ENCODE measurements at places on chromosomes 2 and 18.

DNA sequence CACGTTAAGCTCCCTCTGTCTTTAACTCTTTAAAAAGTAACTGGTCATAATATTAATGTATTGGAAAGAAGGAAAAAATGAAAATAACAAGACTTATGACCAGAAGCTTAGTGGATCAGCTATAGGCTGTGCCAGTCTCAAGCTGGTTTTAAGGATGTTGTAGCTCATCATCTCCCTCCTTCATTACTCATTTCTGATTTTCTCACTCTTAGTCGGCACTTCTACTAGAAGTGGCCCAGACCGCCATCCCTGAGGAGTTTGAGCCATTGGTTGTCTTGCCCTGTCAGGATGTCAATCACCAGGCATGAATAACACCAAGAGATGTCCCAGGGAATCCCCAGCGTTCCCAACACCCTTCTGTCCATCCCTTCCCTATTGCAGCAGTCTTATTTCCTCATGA lies 151.5 kb downstream of the ASXL3 start:
- no peak for DNase-seq

GRCh38 chr18:9546468-9546867 lies 67.9 kb downstream of the PPP4R1 start:
- no peak for DNase-seq

DNA sequence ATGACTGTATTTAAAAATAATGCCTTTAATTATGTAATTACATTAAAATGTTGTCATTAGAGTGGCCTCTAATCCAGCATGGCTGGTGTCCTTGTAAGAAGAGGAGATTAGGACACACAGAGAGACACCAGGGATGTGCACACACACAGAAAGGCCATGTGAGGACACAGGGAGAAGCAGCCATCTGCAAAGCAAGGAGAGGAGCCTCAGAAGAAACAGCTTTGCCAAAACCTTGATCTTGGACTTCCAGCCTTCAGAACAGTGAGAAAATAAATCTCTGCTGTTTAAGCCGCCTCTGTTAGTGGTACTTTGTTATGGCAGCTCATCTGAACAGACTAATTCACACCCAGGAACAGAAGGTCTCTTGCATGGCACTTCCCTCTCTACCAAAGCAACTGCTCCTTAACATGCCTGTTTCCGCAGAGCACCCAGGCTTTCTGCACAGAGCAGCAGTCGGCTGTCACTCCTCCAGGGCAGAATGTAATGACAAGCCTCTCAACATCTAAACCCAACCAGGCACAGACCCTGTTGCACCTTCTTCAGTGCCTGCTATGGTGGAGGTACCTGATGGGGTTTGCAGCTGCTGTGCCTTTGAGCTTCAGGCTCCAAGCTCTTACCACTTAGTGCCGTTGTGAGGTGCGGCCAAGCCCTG lies 377.7 kb downstream of the TDRD15 start:
- DNase-seq = no peak

DNA sequence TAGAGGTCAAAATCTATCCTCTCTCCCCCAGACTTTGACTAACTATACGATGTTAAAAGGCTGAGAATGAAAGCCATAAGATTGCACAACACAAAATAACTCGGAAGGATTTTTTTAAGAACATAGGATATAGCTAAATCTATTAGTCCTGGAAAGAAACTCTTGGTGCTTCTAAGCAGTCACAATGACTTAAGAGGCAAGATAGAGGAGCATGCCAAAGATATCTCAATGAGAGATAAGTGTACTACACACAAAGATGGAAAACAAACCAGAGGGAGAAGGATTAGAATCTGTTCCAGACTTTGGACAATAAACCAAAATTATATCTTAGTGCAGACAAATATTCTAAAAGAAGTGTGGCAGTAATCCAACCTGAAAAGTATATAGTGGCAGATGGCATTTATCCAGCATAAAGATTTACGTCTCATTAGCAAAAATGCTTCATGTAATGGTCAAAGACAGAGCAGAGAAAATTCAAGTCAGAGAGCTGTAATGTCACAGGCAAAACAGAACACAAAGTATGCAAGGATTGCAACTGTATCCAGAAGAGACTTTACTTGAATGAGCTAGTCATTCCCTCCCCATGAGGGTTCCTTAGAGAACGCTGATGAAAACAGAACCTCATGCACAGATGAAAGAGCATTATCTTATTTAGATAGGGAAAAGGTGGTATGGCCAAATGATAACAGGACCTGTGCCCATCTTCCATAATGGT lies 28.8 kb upstream of the EVA1A start:
- no peak for DNase-seq

DNA sequence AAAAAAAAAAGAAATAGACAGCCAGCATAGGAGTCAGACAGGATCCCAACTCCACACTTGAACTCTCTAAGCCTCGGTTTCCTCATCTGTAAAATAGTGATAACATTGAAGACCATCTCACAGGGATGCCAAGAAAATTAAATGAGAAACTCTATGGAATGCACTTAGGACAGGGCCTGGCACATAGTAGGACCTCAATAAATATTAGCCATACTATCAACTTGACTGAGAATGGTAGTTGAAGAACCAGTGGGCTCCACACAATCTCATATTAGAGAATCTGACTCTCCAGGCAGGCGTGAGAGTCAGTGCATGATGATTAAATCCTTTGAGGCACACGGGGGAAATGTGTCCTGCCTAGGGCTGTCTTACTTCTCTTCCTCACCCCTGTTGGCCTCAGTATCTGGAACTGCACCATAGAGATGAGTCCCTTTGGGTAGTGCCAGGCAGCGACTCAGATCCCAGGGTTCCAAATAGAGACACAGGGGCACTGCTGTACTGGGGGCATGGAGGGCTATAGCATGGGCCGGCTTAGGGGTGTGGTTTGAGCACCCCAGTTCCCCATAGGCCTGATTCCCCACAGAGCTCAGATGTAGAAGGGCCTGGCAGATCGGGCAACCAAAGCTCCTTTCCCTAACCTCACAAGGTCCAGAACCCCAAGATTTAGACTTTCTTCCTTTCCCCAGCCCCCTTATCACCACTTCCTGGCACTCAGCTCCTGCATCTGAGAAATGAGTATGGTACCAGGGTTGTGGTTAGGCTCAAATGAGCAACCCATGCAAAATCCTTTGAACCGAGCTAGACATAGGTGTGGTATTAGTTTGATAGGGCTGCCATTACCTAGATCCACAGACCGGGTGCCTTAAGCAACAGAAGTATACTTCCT lies 51.3 kb upstream of the CAB39 start:
- DNase-seq = no peak

DNA sequence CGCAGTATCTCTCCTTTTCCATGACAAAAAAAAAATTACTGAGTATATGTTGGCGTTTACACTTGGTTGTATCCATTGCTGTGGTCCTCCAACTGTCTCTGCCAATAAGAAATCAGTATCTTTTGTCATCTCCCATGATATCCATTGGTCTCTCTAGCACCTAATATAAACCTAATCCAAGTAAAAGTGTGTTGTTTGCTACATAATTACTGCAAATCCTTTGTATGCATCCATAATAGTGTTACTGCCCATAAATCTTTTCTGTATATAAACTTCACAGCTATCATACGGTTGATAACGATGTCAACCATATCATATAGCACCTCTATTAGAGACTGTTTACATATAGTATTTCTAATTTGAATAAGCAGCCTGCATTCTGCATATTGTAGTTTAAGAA lies 226.9 kb downstream of the AGPS start:
- no peak for DNase-seq

GRCh38 chr2:39838589-39838988 lies 59.5 kb upstream of the THUMPD2 start:
- DNase-seq = no peak

GRCh38 chr18:69128566-69128965 lies 272.1 kb upstream of the DOK6 start:
- no peak for DNase-seq

- no peak for DNase-seq
Observed at GRCh38 chr2:231132129-231132528, 7.3 kb upstream of the HTR2B start.
